ENCODE measurements at places on chromosomes 7 and 10.
A peak's percentile ranks its signal among the peaks of the same experiment; 100 is the strongest.

DNA sequence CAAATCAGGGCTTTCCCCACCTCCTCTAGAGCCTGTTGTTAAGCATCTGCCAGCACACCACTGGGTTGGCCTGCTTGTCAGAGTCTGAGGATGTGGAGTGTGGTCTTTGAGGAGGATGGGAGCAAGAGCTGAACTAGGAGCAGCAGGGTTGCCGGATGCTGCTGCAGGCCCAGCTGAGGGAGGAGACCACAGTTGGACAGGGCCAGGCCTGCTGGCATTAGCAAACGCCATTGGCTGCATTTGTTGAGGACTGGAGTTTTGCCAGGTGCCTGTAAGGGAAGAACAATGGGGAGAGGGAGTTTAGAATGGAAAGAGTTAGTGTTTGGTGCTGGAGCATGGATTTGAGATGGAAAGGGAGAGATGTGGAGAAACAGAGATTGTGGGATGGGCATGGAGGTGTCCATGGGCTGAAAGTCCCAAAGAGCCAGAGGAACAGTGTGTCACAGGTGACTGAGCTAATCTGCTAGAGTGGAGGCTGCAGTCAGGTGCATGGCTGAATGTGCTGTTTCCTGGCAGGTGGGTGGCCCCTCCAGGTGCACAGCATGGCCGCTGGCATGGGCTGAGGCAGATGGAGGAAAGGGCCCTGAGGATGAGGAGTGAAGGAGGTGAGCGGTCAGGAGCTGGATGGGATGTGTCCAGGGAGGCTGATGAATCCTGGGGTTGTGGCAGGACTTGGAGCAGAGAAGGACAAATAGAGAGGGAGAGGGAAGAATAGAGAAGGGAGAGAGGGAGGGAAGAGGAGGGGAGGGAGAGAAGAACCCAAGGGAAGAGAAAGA is 40.7 kb downstream of the LEP start:
- no peak for DNase-seq

GRCh38 chr10:98353170-98353569 is 61.8 kb downstream of the PYROXD2 start:
- DNase-seq, result peak; percentile 33

DNA sequence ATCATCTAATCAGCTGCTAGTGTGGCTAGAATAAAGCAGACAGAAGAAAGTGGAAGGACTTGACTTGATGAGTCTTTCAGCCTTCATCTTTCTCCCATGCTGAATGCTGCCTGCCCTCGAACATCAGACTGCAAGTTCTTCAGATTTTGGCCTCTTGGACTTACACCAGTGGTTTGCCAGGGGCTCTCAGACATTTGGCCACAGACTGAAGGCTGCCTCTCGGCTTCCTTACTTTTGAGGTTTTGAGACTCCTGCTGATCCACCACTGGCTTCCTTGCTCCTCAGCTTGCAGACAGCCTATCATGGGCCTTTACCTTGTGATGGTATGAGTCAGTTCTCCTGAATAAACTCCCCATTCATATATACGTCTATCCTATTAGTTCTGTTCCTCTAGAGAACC is 26.0 kb downstream of the PLPP4 start:
- no peak for DNase-seq

DNA sequence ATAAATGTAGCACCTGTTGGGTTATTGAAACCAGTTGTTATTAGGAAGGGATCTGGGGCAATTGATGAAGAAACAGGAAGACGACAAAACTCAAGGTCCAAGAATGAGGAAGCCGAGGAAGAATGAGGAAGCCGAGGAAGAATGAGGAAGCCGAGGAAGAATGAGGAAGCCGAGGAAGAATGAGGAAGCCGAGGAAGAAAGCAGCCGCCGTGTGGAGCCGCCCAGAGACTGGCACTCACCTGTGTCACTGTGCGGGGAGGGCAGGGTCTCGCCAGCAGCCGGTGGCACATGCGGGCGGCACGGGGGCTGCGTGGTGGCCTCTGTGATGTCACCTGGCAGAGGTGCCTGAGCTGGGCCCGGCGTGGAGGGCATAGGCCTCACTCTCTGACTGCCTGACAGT is 71.1 kb upstream of the CFAP46 start:
- DNase-seq, result peak; percentile 80

All from inflammatory macrophage (primary cell).